ENCODE measurements at places on chromosomes 11 and 22.
A peak's percentile ranks its signal among the peaks of the same experiment; 100 is the strongest.

DNA sequence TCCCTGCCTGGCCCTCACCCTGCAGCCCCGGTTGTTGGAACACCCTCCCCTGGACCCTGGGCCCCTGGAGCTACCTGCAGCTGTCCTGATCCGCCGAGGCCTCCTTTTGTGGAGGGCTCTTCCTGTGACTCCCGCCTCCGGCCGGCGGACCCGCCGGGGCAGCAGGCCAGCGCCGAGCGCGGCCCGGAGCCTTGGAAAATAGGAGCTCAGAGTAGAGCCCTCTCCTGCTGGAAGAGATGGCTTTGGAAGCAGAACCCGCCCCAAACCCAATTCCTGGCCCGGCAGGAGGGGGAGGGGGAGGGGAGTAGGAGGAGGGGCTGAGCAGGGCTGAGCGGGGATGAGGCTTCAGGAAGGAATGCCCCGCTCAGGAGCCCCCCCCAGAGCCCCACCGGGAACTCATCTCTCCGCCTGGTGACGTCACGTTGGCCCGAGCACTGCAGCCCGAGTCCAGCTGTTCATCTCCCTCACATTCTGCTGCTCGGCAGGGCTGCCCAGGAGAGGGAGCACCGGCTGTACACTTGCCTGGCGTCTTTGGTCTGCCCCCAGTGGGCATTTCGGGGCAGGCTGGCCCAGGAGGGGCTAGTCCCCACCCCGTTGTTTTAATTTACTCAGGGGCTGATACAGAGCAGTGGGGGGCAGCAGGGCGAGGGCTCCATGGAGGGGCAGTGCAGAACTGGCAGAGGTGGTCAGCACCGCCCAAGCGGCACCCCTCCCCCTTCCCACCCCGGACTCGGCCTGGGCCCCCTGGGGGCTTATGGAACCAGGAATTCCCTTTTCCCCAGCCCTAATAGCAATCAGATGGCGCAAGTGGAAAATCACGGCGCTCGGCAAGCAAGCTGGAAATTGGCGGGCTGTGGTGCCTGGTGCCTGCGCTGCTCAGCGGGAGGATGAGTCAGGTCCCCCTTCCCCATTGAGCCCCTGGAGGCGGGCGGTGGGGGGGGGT lies at the start of gene MRGPRF:
TSS of gene MRGPRF (minus strand) at position 238 of the 943 bp plus-strand sequence. CDS start 3,345 bp downstream, outside the sequence.
- H3K27ac ChIP-seq: peak within 1 kb of the TSS; percentile 97
- H3K27me3 ChIP-seq: no peaks in the 10 kb centered on the region
- H3K4me1 ChIP-seq: peaks cover 8% of the 10 kb centered on the region
- H3K4me3 ChIP-seq: peak within 1 kb of the TSS; percentile 61

GRCh38 chr11:126608658-126609057 lies 253.2 kb downstream of the ST3GAL4 start:
- H3K27me3 ChIP-seq: no peaks in the 10 kb centered on the region
- no peaks in the 10 kb centered on the region for H3K36me3 ChIP-seq
- H3K4me1 ChIP-seq: no peaks in the 10 kb centered on the region
- no peak overlapping the region for H3K4me3 ChIP-seq
- no peak overlapping the region for H3K27ac ChIP-seq

- DNase-seq: no peak
- H3K36me3 ChIP-seq: no peaks in the 10 kb centered on the region
- H3K4me1 ChIP-seq: no peaks in the 10 kb centered on the region
- H3K27me3 ChIP-seq: no peaks in the 10 kb centered on the region
Measured at GRCh38 chr11:71086687-71087258, 165.6 kb downstream of the SHANK2 start.

- no peak for DNase-seq
- H3K4me3 ChIP-seq: no peak overlapping the region
- no peaks in the 10 kb centered on the region for H3K4me1 ChIP-seq
- no peak overlapping the region for H3K27ac ChIP-seq
- H3K27me3 ChIP-seq: no peaks in the 10 kb centered on the region
- H3K36me3 ChIP-seq: no peaks in the 10 kb centered on the region
Measured at GRCh38 chr11:27977031-27977430, 130.9 kb downstream of the KIF18A start.

GRCh38 chr11:35723913-35724312 lies 61.3 kb downstream of the TRIM44 start:
- no peak overlapping the region for H3K4me3 ChIP-seq
- H3K4me1 ChIP-seq: no peaks in the 10 kb centered on the region
- H3K27ac ChIP-seq: no peak overlapping the region
- DNase-seq: no peak

DNA sequence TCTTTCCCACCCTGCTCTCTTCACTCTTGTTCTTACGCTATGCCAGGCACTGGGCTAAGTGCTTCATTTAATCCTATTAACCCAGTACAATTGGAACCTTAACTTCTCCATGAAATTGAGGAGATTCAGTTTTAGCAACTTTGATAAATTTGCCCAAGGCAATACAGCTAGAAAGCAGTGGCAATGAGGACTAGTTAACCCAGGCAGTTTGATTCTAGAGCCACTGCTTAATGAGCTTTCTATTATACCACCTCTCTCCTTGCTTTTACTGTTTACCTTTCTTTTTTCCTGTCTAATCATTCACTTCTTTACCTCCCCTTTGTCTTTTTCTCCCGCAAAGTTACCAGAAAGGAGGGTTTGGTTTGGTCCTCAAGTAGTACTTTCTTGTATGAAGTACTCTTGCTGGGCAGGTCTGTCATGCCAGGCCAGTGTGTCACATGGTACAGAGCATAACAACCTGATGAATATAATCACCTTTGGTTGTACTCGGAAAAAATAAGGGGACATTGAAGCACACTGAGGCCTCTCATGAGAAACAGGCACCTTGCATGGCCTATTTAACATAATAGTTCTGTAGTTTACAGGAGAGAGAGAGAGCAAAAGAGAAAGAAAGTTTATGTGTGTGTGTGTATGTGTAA lies 70.6 kb downstream of the PDHX start:
- H3K4me3 ChIP-seq: no peak overlapping the region
- no peaks in the 10 kb centered on the region for H3K4me1 ChIP-seq
- H3K36me3 ChIP-seq: no peaks in the 10 kb centered on the region
- no peaks in the 10 kb centered on the region for H3K27me3 ChIP-seq
- DNase-seq: no peak

DNA sequence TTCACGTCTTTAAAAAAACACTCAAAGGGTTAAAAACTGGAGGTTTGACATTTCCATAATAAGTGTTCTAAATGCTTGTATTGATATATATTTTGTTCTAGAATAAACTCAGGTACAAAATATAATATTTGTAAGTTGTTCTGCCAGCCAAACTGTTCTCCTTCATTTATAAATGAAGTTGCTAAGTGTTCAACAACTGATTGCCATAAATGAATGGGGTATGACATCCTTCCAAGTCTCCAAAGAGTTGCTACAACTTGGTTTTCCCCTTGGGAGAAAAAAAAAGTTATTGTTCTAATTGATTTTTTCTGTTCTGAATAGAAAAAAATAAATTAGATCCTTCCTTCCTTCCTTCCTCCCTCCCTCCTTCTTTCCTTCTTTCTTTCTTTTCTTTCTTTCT lies 65.4 kb upstream of the BLID start:
- no peaks in the 10 kb centered on the region for H3K27me3 ChIP-seq
- DNase-seq: no peak
- H3K36me3 ChIP-seq: no peaks in the 10 kb centered on the region
- H3K27ac ChIP-seq: no peak overlapping the region

DNA sequence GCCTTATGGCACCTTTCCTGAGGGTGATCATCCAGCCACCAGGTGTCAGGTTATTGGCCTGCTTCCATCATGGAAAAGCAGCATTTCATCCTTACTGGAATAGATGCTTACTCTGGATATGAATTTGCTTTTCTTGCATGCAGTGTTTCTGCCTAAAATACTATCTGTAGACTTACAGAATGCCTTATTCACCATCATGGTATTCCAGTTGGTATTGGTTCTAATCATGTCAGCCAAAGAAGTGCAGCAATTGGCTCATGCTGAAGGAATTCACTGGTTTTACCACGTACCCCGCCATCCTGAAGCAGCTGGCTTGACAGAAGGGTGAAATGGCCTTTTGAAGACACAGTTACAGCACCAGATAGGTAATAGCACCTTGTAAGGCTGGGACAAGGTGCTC lies 194.2 kb downstream of the AASDHPPT start:
- no peak overlapping the region for H3K4me3 ChIP-seq
- H3K4me1 ChIP-seq: no peaks in the 10 kb centered on the region
- H3K27me3 ChIP-seq: no peaks in the 10 kb centered on the region
- H3K27ac ChIP-seq: no peak overlapping the region
- no peaks in the 10 kb centered on the region for H3K36me3 ChIP-seq

DNA sequence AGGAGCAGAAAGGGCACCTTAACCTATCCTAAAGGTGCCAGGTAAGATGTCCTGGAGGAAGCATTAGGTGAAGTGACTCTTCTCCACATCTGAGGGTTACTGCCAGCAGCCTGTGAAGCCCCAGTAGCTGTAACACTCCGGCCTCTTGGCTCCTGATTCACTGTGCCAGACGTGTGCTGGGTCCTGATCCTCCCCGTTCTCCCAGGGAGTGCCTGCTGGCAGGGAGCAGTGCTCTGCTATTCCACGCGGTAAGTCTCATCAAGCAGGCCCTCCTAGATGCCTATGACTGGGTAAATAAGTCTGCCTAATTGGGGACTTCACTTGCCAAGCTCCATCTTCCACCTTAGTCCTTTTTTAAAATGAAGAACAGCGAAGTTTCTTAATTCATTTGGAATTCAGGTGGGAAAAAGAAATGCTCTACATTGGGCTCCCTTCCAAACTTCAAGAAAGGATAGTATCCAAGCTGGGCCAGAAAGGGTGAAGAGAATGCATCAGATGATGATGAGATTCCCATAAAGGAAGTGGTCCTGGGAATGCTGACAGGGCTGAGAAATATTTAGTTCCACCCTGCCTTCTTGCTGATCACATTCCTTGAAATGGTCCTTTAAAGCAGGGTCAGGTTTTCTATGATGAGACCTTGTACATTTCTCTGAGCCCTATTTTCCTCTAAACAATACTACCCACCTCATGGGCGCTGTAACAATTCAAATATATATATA lies 188.0 kb downstream of the MAML2 start:
- no peak for DNase-seq
- H3K27ac ChIP-seq: peak overlapping the region; percentile 83
- no peaks in the 10 kb centered on the region for H3K27me3 ChIP-seq
- no peak overlapping the region for H3K4me3 ChIP-seq

DNA sequence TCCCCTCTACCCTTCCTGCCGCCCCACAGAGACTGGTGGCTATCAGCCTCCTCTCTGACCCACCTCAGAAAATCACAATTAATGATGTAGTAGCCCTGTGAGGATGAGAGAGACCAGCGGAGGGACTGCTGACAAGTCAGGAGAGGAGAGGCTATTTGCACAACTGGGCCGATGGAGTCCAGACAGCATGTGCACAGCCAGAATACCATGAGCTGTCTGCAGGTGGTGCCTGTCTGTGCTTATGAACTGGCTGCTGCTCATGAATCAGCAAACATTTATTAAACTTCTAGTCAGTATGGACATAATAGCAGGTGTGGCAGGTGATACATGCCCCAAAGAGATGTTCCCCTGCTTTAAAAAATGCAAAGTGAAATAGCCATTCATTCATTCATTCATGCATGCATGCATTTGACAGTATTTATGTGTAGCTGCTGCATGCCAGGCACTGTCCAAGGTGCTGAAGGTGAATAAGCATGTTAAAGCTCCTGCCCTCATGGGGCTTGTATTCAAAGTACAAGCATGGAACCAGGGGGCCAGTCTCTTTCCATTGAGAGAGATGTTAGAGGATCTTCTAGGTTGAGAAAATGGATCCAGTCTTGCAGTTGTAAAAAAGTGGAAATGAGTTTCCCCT lies 141.3 kb downstream of the GRIK4 start:
- H3K36me3 ChIP-seq: no peaks in the 10 kb centered on the region
- H3K27ac ChIP-seq: no peak overlapping the region
- no peaks in the 10 kb centered on the region for H3K27me3 ChIP-seq
- no peak overlapping the region for H3K4me3 ChIP-seq
- DNase-seq: no peak

- no peak overlapping the region for H3K27ac ChIP-seq
Measured at GRCh38 chr11:122253589-122254231, 137.7 kb upstream of the BLID start.

GRCh38 chr11:124920870-124921609 lies 2.0 kb downstream of the HEPN1 start:
- DNase-seq: peak; percentile 54
- H3K36me3 ChIP-seq: no peaks in the 10 kb centered on the region
- H3K4me3 ChIP-seq: peak overlapping the region; percentile 13

DNA sequence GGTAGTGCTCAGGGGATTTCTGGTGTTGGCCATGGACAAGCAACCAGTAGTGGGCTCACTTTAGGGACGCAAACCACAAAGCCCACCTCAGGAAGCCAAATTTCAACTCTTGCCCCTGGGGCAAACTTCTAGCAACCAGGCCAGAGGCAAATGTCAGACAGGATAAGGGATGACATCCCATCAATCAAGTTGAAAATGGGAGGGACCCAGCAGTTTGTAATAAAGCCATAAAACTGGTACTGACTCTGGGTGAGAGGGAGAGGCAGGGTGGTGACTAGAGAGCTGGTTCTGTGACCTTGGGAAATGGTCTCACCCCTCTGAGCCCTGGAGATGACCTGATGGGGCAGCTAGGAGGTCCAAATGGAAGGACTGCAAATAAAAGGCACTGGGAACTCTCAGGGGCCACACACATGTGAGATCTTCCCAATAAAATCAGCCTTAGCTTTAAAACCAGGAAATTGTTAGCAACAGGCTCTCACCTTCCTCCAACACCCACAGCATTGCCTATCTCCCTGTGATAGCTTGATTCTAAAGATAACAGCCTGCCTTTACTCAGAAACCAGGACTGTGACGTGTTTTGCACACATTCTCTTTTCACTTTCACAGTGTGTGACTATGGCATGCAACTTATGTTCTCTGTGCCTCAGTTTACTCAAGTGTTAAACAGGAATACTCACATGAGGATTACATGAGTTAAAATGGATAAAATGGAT lies 6.4 kb upstream of the TBC1D10A start:
- no peak for DNase-seq
- H3K27me3 ChIP-seq: no peaks in the 10 kb centered on the region
- no peak overlapping the region for H3K27ac ChIP-seq
- no peaks in the 10 kb centered on the region for H3K4me1 ChIP-seq

DNA sequence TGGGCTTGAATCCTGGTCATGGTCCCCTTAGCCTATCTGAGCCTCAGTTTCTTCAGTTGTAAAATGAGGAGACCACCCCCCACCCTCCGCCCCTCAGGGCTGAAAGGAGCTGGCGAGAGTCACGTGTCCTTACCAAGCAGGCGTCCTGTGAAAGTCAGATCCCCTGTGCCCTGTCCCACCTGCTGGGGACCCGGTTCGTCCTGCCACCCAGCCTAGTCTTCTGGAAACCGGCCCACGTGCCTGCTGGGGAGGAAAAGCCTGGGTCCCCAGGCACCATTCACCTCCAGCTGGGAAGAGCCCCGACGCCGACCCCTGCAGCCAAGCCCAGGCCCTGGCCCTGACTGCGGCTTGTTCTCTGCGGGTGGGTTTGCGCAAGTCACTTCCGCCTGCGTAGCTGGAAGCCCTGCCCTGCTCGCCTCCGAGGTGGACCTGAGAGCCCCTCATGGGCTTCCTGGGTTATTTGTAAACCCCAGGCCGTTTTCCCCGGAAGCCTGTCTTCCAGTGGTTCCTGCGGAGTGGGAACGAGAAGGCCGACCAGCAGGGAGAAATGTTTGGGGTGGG lies 679 bp upstream of the SSH3 start:
- H3K27ac ChIP-seq: peak overlapping the region; percentile 84
- peak overlapping the region; percentile 64 for H3K4me3 ChIP-seq
- H3K27me3 ChIP-seq: no peaks in the 10 kb centered on the region

GRCh38 chr22:50271519-50271970 lies 1.4 kb upstream of the MAPK11 start:
- no peaks in the 10 kb centered on the region for H3K36me3 ChIP-seq
- H3K4me3 ChIP-seq: peak overlapping the region; percentile 48
- no peak overlapping the region for H3K27ac ChIP-seq
- peaks cover 32% of the 10 kb centered on the region for H3K4me1 ChIP-seq
